Naive thymus-derived CD8-positive, alpha-beta T cell (primary cell): ENCODE measurements at places on chromosomes 5 and 9. TPM values are rescaled to one million over a fixed set of nuclear protein-coding genes. Genes with fewer than 3 reads are reported as not detected.

Gene RC3H2
- 60.6 TPM for total RNA-seq

Gene WDR38
- not detected for total RNA-seq

GRCh38 chr9:37382982-37383357 lies 39.5 kb upstream of the GRHPR start:
- DNase-seq, result no peak
- peaks cover 3% of the 10 kb centered on the region for H3K36me3 ChIP-seq
- no peaks in the 10 kb centered on the region for H3K4me1 ChIP-seq
- peaks cover 10% of the 10 kb centered on the region for H3K27me3 ChIP-seq
- no peak overlapping the region for H3K4me3 ChIP-seq

DNA sequence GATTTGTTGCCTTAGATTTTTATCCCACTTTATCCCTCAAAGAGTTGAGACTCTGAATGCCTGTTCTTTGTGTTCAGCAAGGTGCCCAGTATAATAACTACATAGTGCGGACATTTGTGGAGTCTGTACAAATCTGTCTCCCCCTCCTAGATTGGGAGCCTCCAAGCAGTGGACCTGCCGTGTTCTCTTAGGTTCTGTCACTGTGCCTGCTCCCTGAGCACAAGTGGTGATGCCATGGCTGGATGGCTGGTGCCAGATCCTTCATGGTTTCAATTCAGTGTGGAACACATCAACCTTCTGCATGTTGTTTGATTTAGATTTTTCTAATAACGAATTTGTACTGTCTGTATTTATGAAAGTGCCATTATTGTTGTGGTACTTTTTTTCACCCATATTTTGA lies 292.9 kb downstream of the CD180 start:
- no peak overlapping the region for H3K4me3 ChIP-seq
- H3K27ac ChIP-seq, result no peak overlapping the region
- H3K27me3 ChIP-seq, result peaks cover 11% of the 10 kb centered on the region
- DNase-seq, result no peak

GRCh38 chr5:135999406-136000139 lies 29.2 kb upstream of the TGFBI start:
- no peaks in the 10 kb centered on the region for H3K36me3 ChIP-seq
- no peak overlapping the region for H3K4me3 ChIP-seq
- H3K27ac ChIP-seq, result no peak overlapping the region
- H3K27me3 ChIP-seq, result peaks cover 4% of the 10 kb centered on the region
- DNase-seq, result no peak
- H3K4me1 ChIP-seq, result no peaks in the 10 kb centered on the region
